ENCODE measurements at places on chromosomes 2 and 18.

GRCh38 chr2:240509667-240510512 is 47.9 kb downstream of the ANKMY1 start:
- no peak for DNase-seq

DNA sequence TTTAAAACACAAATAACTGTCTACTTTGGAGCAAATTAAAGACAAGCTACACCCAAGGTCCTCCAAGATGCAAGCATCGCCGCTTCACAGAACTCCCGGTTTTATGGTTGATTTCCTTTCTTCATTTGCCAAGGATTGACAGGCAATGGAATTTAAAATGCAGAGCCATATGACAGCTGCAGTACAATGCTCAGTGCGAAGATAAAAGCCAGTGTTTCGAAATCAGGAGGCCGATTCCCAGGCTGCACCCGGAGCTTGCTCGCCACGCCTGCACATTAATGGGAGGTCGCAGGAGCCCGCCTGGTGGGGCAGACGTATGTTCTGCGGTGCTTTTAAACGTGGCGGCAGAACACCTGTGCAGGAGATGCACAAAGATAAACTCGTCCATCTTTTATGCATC is 727.6 kb upstream of the SOX11 start:
- DNase-seq = no peak

DNA sequence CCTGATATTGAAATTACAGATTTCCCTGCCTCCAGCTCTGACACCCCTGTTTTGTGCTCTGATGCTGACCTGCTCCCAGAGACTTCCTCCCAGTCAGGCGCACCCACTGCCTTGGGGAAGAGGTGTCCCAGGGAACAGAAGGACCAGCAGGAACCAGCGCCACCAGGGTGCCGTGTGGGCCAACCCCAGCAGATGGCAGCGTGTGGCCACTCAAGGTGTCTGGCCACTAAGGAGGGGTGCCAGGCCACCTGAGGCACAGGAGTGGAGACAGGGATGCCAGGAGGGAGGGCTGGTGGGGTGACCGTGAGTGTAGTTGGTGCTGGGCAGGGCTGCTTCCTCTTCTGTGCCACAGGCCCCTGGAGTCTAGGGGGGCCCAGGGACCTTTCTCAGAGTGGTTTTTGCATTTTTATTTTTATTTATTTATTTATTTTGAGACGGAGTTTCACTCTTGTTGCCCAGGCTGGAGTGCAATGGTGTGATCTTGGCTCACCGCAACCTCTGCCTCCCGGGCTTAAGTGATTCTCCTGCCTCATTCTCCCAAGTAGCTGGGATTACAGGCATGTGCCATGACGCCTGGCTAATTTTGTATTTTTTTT is 56.0 kb downstream of the TEX44 start:
- DNase-seq = peak; percentile 26

DNA sequence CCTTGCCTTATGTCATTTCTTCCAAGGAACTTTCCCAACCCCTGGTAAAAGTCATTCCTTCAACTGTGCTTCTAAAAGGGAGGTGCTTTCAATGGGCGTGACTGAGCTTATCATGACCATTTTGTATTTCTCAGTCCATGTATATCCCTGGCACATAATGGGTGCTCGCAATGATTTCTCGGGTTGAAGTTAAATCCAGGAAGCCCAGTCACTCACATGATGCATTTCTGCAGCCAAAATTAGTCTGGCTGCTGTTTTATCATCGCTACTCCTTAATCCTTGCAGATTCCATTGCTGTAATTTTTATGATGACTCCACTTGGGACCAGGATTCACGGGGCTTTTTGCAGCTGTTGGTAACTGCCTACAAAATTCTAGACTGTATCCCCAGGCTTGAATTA is 25.9 kb upstream of the RFX8 start:
- DNase-seq = no peak

GRCh38 chr18:46213295-46213694 is 109.1 kb downstream of the HAUS1 start:
- no peak for DNase-seq

DNA sequence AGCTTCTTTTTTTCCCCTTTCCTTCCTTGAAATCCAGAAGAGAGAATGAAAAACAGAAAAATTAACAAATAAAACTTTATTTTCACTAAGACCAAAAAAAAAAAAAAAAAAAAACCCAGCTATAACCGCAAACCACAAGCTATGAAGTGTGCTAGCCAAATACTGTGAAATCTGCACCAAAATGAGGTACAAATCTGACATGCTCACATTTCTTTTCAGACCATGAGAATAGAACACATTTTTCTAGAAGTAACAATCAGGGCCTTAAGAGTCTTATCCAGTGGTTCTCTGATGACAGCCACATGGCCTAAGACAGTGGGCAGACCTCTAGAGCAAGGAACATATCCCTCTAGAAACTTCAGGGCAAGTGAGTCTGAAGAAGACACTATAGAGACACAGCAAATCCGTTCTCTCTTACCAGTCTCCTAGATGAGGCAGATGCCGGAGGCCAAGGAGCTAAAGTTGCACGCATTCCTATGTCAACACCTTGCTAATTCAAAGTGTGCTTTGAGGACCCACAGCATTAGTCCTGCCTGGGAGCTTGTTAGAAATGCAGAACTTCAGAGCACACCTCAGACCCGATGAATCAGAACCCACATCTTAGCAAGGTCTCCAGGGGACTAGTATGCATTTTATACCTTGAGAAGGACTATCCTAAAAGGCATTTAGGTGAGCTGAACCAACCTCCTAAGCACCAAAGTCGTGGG is 317.1 kb downstream of the MYCN start:
- DNase-seq = no peak

- no peak for DNase-seq
Measured at GRCh38 chr18:57666818-57667497, 45.3 kb upstream of the NARS1 start.

- peak; percentile 9 for DNase-seq
Measured at GRCh38 chr2:152098496-152099366, at the start of gene CACNB4. Gene CACNB4, minus strand, starts transcription at chr2:152099044.

DNA sequence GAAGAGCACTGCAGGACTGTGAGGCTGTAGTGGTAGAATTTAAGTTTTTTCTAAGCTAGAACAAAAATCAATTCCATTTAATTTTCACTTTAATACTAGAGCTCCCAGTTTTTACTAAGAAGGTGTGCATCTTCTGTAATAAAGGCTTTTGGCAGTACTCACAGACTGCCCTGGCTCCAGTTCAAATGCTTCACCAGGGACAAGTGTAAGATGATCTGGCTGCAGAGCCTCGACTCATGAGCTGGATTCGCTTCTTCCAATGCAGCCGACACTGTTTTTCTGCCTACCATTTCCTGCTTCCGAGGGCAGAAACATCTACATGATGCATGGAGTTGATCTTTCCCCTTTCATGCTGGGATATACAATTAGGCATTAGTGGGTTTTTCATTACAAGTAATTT is 87.0 kb downstream of the FARSB start:
- no peak for DNase-seq

Data from stimulated activated CD4-positive, alpha-beta T cell treated with anti-CD3 and anti-CD28 coated beads, Interleukin-2, amount 100 ng/mL, for 4 hours (primary cell).